ENCODE measurements at places on chromosomes 16 and 17.

DNA sequence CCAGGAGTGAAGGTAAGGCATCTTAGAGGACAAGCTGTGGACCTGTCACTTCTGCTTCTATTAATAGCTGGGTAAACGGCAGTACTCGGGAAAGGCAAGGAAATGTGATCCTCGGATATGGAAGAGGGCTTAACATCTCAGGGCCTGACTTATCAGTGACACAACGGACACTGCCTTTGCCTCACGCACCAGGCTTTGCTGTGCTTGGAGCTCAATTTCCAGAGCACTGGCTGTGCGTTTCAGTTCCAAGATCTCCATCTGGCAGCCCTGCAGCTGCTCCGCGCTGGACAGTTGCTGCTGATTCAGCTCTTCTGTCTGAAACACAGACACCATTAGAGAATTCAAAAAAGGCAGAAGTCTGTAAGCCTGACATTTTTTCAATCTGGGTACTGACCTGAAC, 3.5 kb downstream of the KRT40 start:
- DNase-seq = peak; percentile 32

- no peak for DNase-seq
These were observed 54.1 kb downstream of the SMURF2 start for GRCh38 chr17:64607862-64608565.

DNA sequence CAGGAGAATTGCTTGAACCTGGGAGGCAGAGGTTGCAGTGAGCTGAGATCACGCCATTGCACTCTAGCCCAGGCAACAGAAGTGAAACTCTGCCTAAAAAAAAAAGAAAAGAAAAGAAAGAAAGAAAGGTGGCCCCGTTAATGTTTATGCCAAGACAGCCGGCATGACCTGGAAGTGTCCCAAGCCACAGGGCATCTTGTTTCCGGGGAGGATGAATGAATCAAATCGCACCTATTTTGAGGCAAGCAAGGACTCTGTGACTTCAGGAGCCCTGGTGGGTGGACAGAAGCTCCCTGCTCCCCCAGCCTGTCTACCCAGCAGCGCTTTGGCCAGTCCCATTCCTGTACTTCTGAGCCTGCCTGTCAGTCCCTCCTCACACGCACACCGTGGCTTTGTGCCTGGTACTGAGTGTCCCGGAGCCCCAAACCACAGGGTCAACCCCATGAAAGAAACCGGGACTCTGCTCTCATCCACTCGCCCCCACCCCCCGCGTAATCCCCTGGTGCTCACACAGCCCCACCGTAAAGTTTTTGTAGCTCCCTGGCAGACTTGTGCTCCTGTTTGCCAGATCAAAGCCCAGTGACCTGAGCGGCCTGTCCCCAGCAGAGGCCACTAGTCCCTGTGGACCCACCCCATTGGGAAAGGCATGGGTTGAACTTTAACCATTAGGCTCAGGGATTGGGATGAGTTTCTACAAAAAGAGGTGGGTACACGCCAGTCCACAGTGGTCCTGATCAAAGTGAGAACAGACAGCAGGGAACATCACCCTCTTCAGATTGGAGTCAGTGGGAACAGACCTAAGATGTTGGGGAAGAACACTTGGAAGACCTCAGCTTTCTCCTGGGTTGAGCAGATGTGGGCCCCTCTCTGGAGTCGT, 19.3 kb downstream of the CD2BP2 start:
- DNase-seq = no peak

- DNase-seq = no peak
These were observed 3.2 kb downstream of the SNTB2 start for GRCh38 chr16:69190046-69190588.

GRCh38 chr16:17499223-17499902, 28.6 kb upstream of the XYLT1 start:
- DNase-seq = no peak

- DNase-seq = no peak
These were observed 1.3 kb downstream of the ADGRG1 start for GRCh38 chr16:57629516-57630406.

GRCh38 chr16:88506723-88507122, 53.6 kb downstream of the ZFPM1 start:
- no peak for DNase-seq

GRCh38 chr16:73166441-73166851, 118.5 kb upstream of the ZFHX3 start:
- no peak for DNase-seq

DNA sequence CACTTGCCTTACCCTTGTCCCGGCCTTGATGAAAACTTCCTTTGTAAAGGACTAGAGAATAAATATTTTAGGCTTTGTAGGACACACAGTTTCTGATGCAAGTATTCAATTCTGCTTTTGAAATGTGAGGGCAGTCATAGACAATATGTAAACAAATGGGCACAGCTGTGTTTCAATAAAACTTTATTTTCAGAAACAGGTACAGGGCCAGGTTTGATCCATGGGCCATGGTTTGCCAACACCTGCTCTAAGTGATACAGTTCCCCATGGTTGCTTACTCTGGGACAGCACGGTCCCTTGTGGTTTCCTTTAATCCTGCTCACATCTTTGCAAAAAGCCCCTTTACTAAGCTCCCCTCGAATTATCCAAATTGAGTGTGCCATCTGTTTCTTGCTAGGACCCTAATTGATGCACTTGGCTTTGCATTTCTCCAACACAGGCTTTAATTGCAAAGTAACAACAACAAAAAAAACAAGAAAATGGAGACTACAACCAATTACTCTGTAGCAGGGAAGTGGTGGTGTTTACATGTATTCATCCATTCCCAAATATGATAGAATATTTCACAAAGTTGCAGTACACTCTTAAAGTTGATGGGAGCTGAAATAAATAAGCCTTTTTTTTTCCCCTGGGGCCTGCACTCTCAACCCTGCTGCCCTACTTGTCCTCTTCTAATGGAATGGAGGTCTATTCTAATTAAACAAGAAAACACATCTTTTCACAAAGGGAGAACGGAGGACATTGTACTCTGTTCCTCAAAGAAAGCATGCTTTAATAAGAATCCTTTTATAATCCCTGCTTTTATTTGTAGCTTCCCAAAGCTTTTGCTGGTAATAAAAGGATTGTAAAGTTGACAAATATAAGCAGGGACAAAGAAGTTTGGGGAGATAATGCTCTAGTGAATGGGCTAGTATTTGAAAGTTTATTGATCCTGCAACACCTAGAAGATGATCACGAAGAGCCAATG, 37.7 kb upstream of the TOX3 start:
- DNase-seq = no peak

DNA sequence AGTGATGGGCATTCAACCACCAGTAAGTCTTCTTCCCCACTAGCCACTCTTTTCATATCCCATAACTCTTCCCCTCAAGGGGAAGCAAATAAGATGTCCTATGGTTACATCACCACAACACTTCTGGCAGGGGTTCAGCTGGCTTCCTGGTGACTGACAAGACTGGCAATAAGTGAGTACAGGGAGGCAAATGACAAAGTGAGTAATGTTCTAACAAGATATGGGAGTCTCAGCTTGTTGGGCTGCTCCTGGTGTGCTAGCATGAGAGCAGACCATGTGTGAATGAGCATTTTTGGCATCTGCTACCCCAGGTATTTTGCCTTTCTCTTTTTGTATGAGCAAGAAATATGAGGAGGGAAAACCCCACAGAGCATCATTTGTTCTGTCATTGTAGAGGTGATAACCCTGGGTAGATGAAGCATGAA, 9.9 kb downstream of the TMIGD1 start:
- DNase-seq = no peak

- DNase-seq = no peak
These were observed 37.8 kb downstream of the SEC14L1 start for GRCh38 chr17:77178563-77178962.

- peak; percentile 42 for DNase-seq
These were observed 590 bp downstream of the TMEM219 start for GRCh38 chr16:29962344-29962994.

DNA sequence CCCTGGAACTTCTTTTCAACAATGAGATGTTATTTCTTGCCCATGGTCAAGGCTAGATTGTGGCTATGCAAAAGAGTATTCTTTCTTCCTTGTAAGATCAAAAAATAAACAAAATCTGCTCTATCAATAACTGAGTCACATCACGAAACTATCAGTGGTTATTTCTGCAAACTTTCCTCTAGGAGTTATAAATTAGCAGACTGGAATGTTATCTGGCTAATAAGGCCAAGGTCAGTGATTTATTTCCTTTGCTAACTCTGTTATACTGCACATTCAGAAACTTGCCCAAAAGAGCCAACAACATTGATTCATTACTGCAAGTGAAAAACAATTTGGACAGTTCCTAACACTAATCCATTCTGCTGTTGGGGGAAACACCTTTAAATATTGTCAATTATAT, 5.0 kb downstream of the ARL6IP1 start:
- DNase-seq = no peak

GRCh38 chr16:49889725-49890397, 33.9 kb upstream of the ZNF423 start:
- DNase-seq = no peak

DNA sequence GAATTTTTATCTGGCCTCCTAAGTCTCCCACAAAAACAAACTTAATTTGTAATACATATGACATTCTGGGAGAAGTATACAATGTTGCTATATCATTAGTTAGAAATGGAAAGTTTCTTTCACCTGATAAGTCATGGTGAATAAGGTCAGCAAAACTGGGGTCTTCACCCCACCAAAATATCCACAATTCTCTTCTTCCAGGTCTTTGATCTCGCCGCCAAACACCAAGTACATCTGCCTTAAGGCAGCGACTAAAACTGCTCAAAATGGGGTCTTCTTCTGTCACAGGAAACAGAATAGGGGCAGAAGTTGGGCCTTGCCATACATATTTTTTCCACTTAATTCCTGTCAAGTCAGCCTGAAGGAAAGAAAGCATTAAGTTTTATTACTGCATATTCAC, 2.1 kb downstream of the MED13 start:
- DNase-seq = no peak

DNA sequence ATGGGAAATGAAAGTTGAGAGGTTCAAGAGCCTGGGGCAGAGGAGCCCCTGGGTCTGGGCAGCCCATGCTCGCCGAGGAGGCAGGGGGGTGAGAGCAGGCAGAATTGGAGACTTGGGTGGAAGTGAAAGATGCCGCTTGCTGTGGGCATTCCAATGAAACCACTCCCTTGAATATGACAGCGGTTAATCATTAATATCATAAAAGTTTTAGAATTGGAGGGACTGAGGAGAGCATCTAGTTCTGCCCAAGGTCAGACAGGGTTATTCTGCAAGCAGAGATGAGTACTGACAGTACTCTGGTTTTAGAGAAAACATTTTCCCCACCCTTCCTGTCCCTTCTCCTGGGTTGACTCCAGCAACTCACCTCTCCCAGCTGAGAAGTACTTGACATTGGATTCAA, 180.2 kb downstream of the MSI2 start:
- DNase-seq = no peak

- no peak for DNase-seq
These were observed 275.9 kb downstream of the STX8 start for GRCh38 chr17:9299695-9300094.

DNA sequence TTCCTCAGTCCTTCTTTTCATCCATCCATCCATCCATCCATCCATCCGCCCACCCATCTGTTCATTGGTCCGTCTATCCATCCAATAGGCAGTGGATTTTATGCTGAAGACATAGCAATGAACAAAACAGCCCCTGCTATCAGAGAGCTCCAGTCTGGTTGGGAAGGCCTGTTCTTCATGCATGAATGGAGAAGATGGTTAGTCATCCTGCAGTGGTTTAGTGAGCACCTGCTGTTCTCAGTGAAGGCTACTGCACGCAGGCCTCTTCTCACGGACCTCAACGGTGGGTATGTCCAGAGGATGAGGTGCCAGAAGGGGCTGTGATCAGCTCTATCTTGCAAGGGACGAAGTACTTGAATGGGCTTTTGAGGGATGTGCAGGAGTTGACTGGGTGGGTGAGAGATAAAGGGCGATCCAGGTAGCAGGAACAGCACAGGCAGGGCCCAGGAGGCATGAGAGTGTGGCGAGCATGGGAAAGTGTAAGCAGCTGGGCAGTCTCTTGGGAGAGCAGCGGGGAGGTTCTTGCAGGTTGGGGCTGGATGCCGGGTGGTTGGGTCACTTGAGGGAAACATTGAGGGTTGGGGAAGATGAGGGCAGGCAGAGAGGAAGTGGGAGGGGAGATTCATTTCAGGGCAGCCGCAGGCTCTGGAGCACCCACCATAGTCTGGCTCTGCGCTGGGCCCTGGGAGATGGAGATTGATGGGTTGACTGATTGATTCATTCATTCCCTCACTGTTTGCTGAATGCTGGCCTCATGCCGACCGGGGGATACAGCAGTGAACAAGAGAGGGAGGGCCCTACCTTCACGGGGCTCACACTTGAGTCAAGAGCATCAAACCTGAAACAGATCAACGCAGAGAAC, 115.0 kb upstream of the CIBAR2 start:
- DNase-seq = peak; percentile 54

All from NCI-H1417 (cell line).